ENCODE measurements at places on chromosomes 12 and 14.

DNA sequence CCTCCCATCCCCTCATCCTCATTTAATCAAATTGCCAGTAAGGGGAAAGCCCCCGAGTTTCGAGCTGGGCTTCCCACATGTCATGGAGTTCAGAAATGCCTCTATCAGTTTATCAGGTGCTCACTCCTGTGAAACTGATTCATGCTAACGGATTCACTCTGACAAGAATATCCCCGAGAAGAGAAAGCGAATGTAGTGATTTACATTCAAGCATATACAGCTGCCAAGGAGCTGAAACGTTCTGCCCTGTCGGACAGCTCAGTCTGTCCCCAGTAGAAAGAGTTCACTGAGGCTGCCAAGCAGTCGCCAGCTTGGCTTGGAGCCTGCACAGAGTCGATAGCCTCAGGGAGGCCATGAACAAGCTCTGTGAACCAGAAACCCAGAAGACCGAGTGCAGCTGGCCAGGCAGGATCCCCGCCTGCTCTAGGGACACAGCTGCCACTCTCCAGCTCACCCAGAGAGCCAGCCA lies 88.4 kb downstream of the TMCC3 start:
- DNase-seq, result no peak

GRCh38 chr14:24307575-24308341 lies at the start of gene CIDEB:
TSS of gene CIDEB (minus strand) at chr14:24307977. CDS start at chr14:24307858, 119 bp downstream.
- no peak for DNase-seq

GRCh38 chr12:97616946-97617345 lies 154.3 kb downstream of the RMST start:
- DNase-seq, result no peak

DNA sequence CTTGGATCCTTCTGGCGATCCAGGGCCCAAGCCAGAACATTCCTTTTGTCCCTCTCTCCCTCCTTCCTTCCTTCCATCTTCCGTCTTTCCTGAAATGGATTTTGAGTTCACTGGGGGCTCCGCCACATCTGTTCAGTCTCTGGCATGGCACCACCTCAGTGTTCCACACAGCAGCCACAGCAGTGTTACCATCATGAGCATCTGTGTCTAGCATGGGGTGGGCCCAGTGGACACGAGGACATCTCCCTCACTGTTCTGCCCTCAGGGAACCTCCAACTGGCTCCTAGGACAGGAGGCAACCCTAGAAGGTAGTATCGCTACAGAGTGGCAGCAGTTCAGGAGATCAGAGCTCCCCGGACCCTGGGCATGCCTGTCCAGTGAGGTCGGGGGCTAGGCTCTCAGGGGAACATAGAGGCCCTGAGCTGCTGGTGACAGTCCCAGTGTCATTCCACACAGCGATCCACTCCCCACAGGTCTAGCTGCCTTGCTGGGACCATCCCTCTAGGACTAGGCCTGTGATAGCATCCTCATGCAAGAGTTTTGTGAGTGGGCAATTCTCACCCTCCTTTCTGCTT lies 59.0 kb downstream of the GALNT16 start:
- no peak for DNase-seq

DNA sequence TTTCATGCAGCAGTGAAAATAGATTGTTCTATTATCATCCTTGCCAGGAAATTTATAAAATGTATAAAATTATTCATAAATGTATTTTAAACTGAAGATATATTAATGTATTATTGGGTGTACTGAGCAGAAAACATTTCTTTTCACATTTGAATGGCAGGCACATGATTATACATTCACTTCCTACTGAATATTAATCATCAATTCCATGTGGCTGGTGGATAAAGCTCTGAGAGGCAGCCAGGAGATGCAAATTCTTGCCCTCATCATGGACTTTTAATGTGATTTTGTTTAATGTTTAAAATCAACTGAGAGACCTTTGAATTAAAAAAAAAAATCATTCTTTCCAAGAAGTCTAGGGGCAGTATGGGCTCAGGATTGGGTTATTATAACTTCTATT lies 40.8 kb downstream of the ANO6 start:
- DNase-seq, result no peak

GRCh38 chr14:46581036-46581671 lies 70.4 kb downstream of the RPL10L start:
- DNase-seq, result no peak

DNA sequence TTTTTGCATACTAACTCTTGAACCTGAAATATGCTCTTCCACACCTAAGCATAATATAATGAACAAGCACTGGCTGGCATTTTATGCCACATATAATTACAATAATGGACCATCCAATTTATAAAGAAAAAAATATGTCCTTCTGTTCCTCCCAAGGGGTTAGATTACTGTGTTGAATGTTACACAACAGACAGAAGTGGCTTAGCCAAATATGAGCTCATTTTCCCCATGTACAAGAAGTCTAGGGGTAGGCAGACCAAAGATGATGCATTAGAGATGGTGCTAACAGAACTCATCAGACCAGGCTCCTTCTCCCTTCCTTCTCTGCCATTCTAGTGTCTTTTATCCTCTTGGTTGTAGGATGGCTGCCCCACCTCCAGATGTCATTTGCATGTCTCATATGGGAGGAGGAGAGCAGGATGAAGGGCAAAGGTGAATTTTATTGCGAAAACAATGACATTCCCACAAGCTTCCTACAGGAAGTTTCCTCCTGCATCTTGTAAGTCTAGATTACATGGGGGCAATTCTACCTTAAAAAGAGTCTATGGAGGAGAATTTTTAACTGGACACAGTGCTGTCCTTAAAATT lies 43.9 kb upstream of the SLC2A13 start:
- DNase-seq, result no peak

DNA sequence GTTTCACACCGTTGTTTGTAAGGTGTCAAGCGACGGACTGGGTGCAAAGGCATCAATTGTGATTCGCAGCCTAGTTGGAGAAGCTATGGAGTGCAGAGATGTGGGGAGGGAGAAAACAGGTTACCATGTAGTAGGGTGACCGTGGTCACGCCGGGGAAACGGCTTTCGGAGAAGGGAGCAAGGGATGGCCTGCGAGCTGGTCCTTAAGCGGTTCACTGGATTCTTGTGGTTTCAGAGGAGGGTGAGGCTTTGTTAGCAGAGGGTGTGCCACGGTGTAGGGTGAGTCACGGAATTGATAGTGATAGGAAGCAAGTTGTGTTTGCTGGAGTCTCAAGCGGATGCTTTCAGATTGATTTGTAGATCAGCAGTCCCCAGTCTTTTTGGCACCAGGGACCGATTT lies 2.3 kb downstream of the PIWIL1 start:
- DNase-seq, result no peak

DNA sequence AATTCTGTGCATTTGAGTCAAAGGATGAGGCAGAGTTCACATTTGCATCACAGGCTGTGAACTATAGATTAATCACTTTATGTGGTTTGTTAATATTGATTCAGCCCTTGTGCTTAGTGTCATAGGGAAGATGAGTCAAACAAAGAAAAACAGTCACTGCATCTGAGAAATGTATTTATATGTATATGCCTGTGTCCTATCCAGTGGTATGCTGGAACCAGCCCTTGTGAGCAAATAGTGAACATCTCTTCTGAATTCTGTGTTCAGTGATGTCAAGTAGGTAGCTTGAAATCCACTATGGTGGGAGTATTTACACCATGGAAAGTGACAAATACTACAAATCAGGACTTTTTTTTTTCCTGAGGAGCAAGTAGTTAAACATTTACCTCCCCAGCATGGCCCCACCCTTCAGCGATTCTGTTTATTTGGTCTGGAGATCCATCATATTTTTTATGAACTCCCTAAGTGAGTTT lies 128.5 kb downstream of the HMGA2 start:
- no peak for DNase-seq
